ENCODE measurements at places on chromosomes 6 and 20.

DNA sequence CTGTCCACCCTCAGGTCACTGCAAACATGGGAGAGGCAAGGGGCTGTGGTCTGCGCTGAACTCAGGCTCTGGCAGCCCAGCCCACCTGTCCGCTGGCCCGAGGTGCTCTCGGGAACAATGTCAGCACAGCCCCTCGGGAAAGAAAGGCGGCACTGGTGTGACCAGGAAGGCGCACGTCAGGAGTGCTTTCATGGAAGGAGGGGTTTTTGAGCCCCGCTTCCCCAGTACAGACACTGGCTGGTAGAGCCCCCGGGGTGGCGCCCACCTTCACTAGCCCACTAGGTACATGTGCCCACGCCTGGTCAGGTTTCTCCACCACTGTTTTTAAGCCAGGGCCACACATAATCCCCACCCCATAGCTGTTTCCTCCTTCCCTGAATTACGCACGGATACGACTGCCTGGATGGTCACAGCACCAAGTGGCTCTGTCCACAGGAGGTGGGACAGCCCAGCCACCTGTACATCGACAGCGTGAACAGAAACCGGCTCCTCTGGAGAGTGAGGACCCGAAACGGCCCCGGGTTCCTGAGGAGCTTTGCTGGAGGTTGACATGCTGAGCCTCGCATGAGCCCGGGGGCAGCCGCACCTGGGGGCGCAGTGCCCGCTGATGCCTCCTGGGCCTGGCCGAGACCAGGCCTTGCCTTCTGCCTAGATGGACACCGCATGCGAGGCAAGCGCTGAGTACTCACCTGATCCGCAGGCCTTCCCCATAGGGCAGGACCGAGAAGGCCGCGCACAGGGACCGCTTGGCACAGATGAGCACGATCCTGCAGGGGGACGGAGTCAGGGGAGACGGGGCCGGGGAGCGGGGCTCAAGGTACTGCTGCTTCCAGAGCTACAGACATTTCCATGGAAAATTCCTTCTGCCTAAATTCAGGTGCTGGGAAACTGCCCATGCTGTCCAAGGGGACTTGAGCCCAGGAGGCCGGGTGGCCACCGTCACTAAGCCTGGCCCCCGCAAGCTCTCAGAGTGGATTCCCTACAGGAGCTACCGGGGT lies 7.6 kb downstream of the RPS21 start:
- no peak for DNase-seq

- DNase-seq: no peak
Observed at GRCh38 chr6:146803601-146804000, 204.8 kb downstream of the ADGB start.

GRCh38 chr6:168778201-168778600 lies 337.2 kb downstream of the SMOC2 start:
- no peak for DNase-seq

DNA sequence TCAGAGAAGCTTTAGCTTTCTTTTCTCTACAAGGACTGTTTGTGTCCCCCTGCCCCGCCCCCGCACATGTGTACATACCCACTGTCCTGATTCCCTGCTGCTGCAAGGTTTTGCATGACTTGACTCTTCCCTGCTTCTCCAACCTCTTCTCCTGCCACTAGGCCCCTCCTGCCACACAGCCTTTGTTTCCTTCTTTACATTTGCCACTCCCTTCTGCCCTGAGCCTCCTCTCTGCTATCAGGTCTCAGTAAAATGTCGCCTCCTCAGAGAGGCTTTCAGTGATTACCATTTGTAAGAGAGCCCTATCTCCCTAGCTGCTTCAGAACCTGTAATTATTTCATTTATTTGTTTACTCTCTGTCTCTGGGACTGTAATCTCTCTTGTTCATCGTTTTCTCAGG lies 56.4 kb upstream of the VSTM2L start:
- no peak for DNase-seq
